IMR-90 (cell line): ENCODE measurements at places on chromosomes 7 and 10. TPM values are rescaled to one million over a fixed set of nuclear protein-coding genes. Genes with fewer than 3 reads are reported as not detected.

DNA sequence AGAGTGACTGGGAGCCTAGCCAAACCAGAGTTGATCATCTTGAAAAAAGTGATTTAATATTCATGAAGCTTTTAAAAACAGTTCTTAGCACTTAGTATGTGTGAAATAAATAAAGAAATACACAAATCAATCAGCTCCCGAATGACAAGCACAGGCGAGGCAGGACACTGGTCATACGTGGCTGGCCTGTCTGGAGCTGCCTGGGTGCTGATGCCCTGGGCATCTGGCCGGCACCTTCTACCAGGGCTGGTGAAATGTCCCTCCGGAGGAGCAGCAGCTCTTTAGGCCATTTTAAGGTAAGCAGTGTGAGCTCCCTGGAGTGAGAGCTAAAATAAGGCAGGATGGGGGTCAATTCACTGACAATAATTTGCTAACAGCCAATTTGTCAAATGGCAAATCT is 23.7 kb downstream of the IL15RA start:
- DNase-seq: no peak

DNA sequence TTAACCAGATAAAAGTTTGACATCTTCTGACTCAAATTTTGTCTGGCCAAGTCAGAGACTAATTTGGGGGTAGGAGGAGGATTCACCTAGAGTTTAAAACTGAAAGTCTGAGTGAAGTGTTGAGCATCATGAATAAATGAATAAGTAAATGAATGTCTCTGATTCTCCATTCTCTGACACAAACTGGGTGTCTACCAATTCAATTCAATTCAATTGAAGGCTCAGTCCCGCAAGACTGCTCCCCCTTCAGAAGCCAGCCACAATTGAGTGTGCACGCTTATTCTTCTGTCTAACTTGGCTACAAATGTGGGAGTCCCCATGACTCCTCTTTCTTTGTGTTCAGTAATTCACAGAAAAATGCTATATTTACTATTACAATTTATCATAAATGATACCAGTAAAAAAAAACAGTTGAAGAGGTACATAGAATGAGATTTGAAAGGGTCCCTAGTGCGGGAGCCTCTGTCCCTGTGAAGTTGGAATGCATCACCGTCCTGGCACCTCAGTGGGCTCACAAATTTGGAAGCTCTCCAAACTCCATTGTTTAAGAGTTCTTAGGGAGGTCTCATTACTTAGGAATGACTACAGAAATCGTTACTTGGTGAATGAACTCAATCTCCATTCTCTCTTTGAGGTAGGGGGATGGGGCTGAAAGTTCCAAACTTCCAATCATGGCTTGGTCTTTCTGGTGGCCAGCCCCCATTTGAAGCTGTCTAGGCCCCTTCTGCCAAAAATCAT is 243.7 kb upstream of the PHYHIPL start:
- peak; percentile 24 for DNase-seq

DNA sequence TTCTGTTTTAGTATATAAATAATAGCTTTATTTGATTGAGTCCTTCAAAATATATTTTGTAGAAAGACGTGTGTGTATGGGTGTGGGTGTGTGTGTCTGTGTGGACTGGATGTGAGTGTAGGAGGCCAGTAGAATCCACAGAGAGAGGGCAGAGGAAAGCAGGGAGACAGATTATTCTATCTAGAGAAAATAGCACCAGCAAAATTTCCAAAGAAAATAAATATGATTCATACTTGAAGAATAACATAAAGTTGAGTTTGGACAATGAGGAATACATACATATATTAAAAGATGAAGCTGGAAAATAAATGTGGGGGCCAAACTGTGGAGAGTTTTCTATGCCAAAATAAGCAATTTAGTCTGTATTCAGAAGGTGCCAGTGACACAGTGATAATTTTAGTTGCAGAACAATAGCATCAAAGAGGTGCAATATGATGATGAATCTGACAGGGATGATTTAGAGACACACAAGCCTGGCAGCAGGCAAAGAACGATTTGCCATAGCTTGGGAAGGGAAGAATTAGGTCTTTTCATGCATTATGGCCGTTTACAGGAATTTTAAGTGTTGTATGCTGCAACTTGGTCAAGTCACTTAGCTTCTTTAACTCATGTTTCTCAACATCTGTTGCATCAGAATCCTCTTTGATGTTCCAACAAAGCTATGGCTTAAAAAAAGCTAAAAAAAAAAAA is 121.3 kb downstream of the SEMA3A start:
- peak; percentile 67 for DNase-seq

DNA sequence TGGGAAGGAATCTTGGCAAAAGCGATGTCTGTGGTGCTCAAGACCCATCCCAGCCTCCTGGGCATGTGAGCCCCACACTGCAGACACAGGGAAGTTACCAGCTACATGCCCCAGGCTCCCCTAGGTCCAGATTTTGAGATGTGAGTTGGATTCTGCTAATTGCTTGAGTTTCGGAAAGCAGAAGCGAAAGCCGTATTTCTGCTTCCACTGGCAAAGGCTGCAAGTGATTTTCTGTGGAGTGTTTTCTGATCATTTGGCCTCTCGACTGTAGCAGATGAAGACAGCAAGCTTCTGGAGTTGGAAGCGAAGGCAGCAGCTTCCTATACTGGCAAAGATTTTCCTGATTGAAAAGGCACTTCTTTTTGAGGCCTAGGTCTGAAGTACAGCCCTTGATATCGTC is 29.6 kb downstream of the ANKRD16 start:
- DNase-seq: no peak

DNA sequence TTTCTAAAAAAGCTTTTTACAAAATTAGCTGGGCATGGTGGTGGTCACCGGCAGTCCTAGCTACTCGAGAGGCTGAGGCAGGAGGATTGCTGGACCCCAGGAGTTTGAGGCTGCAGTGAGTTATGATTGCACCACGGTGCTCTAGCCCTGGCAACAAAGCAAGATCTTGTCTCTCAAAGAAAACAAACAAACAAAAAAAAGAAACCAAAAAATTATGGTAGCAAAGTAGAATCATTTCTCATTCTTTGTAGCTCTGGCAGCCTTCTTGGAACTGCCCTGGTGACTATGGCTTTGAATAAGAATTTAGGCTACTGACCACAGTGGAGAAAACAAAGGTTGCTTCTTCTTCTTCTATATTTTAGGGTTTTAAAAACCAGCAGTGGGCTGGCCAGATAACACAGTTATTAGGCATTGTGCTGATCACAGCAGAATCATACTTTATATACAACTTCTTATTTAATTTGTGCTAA is 41.9 kb upstream of the PRKAR2B start:
- DNase-seq: no peak

GRCh38 chr7:105219771-105220160 is 169.0 kb downstream of the SRPK2 start:
- peak; percentile 85 for DNase-seq

- no peak for DNase-seq
Observed at GRCh38 chr7:7720193-7720592, 1.8 kb upstream of the RPA3 start.

GRCh38 chr7:45627691-45628456 is 53.7 kb downstream of the ADCY1 start:
- DNase-seq: no peak

Gene FLNC
- 116 and 139 TPM in 2 replicates for total RNA-seq

Gene CYP2C8
- not detected in 2 replicates for total RNA-seq

Gene FAM25C
- total RNA-seq: not detected in 2 replicates

Gene SPDYE1
- not detected in 2 replicates for total RNA-seq

Gene GBX1
- not detected in 2 replicates for total RNA-seq

Gene LIPN
- not detected in 2 replicates for total RNA-seq
